ENCODE measurements at places on chromosomes 2 and 18.

DNA sequence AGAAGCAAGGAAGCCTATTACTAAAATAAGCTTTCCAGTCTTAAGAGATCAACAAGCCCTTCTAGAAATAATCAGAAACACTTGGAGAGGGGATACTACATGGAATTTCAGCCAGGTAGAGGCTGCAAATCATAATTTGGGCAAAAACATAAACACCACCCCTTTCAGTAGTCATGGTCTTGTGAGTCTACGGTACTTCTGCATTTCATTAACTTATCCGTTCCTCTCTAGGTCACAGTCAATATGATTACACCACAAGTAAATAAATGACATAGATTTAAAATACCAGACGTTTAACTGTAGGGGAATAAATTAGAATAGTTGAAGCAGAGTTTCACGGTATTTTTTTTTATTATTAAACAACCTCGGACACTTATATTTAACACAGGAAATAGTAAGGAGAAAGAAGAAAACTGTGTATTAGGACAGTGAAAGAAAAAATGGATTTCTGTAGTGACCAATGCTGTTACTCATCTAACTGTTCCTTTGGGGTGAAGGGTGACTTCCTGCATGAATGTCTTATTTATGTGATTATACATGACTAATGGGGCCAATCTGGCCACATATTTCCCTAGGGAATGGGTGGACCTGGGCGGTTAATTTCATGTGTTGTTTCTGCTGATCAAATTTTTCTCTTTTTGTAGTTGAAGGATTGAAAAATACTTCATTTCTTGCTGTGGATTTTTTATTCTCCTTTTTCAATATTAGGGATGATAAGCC lies 456.6 kb upstream of the UBE2E3 start:
- no peak for DNase-seq

DNA sequence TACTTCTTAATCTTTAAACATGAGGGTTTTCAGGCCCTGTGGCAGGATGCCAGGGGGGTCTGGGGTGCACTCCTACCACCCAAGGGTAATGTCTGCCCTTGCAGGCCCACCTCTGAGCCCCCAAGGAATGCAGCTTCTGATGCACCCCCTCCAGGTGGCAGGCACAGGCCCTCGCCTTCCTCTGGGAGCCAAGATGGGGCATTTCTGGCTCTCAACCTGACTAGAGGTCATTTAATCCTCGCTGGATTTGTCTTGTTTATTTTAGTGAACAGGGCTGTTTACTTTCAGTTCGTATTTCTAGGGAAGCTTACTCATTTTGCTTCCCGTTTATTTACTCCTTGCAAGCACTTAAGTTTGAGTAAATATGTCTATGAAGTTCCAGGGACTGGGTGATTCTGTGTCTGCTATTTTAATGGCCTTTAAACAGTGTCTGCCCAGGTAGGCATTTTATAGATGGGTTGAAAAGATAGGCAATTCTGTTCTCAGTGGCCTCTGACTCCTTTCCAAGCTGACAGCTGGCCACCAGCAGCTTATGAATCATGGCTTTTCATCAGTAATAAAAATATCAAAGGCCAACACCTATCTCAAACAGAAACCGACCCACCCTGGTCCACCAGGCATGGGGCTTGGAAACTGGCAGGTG lies 11.1 kb upstream of the DNPEP start:
- no peak for DNase-seq

- no peak for DNase-seq
Measured at GRCh38 chr2:66408905-66409304, 26.0 kb upstream of the MEIS1 start.

- no peak for DNase-seq
Measured at GRCh38 chr18:12287131-12287681, 20.8 kb upstream of the TUBB6 start.

DNA sequence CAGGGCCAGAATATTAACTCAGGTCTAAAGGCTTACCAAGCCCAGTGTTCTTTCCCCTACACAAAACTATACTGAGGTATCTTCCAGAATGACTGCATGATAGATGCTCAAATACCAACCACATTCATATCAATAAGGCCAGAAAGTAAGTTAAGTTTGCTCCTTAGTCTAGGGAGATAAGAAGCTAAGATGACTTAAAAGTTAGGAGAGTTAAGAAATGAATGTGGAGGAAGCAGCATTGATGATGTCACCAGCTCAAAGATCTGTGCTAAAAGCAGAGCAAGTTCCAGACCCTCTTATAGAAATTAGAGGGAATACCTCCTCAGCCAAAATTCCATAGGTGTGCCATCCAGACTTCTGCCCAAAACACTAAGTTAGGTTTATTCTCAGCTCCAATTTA lies 6.1 kb downstream of the PPP4R1 start:
- no peak for DNase-seq

GRCh38 chr2:200944467-200945394 lies 18.7 kb downstream of the ORC2 start:
- no peak for DNase-seq

DNA sequence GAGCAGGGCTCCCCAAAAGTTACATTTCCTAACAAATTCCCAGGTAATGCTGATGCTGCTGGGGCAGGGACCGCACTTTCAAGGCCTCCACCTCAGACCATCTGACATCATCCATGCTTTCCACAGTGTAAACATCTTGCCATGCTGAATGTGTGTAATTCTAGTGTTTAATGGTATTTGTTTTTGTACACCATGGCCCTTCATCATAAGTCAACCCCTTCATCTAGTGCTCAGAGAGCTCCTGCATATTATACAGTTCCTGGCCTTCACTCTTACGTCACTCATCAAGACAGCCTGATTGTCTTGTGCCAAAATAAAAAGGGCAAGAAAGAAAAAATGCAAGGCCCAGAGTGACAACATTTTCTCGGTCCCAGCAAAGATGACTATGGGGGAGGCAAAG lies 77.5 kb upstream of the ZFP36L2 start:
- no peak for DNase-seq

DNA sequence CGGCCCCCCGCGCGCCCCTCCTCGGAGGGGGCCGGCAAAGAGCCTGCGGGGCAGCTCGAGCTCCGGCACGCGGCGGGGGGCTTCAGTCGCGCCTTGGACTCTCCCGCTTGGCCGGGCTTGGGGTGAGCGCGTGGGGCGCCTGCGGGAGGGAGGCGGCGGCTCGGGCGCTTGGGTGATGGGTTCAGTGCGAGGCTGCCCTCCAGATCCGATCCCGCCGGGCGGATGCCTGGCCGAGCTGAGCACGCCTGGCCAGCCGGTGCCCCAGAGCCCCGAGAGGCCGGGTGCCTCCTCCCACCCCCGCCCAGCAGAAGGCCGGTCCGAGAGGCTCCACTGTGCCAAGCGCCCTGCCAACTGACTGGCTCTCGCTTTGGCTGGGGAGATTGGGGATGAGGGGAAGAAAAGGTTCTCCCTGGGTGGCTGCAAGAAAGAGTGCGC lies 273 bp upstream of the NXPH2 start:
- no peak for DNase-seq

DNA sequence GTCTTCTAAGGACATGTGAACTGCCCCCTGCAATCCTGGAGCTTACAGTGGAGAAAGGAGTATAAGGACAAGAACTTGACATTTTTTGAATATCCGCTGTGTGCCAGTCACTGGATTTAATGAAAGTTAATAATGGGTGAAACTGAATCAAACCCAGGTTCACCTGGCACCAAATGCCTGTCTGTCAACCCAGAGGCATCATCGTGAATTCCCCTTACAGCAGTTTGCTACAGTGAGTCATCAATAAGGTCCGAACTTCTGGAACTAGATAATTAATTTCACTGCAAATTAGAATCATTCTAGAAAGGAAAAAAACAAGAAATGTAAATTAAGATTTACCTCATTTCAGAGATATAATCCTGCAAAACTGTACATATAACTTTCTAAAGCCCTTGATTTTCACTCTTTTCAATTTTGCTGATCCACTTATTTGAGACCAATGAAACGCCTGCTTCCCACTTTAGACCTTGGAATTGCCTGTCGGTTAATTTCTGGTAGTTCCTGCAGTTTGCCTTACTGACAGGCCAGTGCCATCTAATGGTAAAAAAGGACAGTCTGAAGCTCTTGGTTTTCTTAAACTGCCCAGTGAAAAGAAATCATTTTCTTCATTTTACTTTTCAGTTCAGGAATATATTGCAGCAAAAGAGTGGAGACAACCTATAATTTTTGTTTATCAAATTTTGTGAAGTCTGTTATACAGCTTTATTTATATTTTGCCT lies 8.2 kb downstream of the DSG2 start:
- DNase-seq: no peak

DNA sequence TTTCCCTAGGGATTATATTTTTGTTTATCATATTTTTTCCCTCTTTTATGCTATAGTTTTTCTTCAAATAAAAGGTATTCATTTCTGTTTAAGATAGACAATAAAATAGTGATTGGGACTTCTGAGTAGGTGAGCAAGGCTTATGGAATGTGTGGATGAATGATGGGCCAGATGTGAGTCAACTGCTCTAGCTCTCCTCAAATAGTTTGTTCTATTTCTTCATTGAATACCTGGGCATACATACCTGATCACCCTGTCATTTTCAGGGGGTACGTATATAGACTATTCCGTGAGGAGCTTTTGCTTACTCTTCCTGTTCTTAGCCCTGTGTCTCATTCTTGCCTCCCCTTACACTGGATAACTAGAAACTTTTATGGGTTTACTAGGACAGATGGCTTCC lies 41.9 kb downstream of the BABAM2 start:
- no peak for DNase-seq

- DNase-seq: no peak
Measured at GRCh38 chr18:61860302-61860701, 32.5 kb downstream of the RNF152 start.

DNA sequence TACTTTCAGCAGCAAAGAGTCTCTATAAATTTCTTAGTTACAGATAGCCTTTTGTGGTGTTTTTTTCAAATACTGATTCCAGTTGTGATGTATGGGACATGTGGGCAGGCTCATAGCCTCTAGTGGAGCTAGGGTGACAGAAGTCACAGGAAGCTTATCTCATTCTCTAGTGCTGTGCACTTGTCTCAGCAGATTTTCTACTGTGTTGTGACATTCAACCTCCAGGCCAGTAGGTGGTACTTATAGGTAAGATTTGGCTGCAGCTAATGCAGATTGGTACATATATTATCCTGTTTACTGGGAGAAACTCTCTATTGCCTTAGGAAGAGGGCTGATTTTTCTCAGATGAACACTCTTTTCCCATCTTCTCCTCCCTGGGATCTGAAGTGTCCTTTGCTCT lies 176.2 kb downstream of the CALCRL start:
- no peak for DNase-seq

GRCh38 chr2:203720915-203721672 lies 14.7 kb downstream of the CD28 start:
- no peak for DNase-seq

DNA sequence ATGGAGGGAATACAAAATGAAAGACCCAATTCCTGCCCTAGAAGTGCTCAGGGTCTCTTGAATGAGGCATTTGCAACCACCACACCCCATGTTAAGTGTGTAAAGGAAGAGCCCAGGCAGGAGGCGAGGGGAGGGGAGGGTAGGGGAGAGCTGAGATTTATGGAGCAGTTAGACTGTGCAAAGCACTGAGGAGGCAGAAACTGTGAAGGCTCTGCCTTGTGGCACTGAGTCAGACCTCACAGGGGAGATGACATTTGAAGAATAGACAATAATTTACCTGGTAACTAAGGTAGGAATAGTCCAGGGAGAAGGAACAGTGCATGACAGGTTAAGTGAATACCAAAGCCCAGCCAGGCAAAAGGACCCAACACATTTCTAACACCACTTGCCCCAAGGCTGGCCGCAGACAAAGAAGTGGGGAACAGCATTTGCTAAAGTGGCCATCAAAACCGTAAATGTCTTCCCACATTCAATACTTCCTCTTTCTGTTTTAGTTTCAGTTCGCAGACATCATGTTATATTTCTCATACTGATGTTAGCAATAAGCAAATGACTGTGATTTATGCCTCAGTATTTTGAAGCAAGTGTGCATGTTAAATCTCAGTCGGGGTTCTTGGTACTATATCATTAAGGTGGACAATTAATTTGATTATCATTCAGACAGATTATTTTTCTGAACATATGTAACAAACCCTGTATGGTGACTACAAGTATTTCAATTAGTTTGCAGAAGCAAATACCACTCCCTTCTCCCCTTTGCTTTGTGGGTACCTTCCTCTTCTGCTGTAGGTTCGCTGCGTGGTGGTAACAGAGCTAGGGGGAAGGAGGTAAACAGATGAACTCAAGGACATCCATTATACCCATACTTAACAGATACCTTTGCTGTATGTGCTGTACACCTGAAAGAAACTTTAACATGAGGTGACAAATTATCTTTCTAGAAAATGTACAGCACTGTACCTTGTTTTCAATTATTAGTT lies 27.5 kb downstream of the CDH20 start:
- DNase-seq: no peak

DNA sequence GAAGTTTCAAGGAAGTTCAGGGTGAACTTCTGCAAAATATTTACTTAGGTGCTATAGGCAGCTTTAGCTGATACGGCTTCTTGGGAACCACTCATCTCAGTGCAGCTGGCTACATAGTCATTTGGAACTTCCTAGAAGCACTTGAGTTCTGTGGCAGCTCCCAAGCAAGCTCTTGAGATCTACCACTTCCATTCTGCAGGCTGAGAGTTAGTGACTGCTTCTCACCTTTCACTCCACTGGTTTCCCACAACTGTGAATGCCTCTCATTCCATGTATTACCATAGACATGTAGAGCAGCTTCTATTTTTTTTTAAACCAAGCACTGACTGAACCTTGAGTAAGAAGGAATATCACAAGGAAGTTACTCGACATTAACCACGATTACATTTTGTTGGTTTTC lies 994.1 kb upstream of the ACVR2A start:
- DNase-seq: no peak

GRCh38 chr2:168172071-168172470 lies 75.3 kb downstream of the STK39 start:
- no peak for DNase-seq

- no peak for DNase-seq
Measured at GRCh38 chr2:210460322-210461227, 16.0 kb downstream of the LANCL1 start.

DNA sequence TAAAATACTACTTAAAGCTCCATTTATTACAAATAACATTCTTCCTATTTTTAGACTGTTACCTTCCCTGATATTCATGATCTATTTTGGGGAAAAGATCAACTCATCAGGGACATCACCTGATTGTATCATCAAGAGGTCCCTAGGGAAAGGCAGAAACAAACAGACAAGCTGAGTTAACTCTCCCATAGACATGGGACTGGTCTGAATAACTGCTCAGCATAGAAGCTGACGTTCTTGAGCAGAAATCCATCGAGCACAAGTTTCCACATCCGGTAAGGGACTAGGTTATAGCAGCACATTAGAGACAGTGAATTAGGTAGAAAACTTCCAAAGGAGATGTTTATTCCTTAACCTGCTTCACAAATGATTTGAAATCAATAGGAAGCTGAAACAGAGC lies 1100.4 kb upstream of the SLC39A10 start:
- no peak for DNase-seq

- DNase-seq: no peak
Measured at GRCh38 chr2:189393440-189394111, 47.7 kb upstream of the WDR75 start.

- no peak for DNase-seq
Measured at GRCh38 chr2:98769784-98770183, 38.9 kb upstream of the MGAT4A start.
